HFFc6 (cell line): ENCODE measurements at places on chromosomes 2 and 18. TPM values are rescaled to one million over a fixed set of nuclear protein-coding genes. Genes with fewer than 3 reads are reported as not detected.

GRCh38 chr18:56226025-56226424, 412.4 kb downstream of the TXNL1 start:
- no peak overlapping the region for H3K27ac ChIP-seq
- no peak for DNase-seq
- H3K4me3 ChIP-seq = no peak overlapping the region

- H3K27me3 ChIP-seq = no peaks in the 10 kb centered on the region; the same call in 1 of the 2 replicates
- H3K27ac ChIP-seq = no peak overlapping the region
These were observed 47.1 kb downstream of the HS6ST1 start for GRCh38 chr2:128271597-128271910.

DNA sequence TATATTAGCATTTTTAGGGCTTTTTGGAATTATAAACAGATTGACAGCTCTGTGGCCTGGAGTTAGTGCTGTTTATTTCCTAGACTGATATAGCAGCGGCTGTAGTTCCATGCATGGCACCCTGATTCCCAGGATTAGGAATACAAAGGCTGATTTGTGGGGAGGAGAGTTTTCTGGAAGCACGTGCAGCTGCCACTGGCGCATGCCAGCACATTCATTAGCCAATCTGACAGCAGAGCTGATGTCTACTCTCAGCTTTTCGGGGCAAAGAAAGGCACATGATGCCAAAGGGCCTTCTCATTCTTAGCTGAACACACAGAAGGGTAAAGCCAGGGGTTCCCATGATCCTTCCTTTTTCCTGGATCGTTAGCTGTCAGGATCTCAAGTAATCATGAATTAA, 45.7 kb upstream of the RAPH1 start:
- no peak for DNase-seq
- H3K4me3 ChIP-seq = no peak overlapping the region
- no peak overlapping the region for H3K27ac ChIP-seq
- peaks cover 1% of the 10 kb centered on the region; the same call in 1 of the 2 replicates for H3K27me3 ChIP-seq

- H3K4me1 ChIP-seq = no peaks in the 10 kb centered on the region
- H3K36me3 ChIP-seq = peaks cover 54% of the 10 kb centered on the region
- no peak for DNase-seq
- H3K4me3 ChIP-seq = no peak overlapping the region
- H3K27me3 ChIP-seq = no peaks in the 10 kb centered on the region; the same call in 1 of the 2 replicates
These were observed 33.4 kb downstream of the SLC66A2 start for GRCh38 chr18:79917853-79918614.

DNA sequence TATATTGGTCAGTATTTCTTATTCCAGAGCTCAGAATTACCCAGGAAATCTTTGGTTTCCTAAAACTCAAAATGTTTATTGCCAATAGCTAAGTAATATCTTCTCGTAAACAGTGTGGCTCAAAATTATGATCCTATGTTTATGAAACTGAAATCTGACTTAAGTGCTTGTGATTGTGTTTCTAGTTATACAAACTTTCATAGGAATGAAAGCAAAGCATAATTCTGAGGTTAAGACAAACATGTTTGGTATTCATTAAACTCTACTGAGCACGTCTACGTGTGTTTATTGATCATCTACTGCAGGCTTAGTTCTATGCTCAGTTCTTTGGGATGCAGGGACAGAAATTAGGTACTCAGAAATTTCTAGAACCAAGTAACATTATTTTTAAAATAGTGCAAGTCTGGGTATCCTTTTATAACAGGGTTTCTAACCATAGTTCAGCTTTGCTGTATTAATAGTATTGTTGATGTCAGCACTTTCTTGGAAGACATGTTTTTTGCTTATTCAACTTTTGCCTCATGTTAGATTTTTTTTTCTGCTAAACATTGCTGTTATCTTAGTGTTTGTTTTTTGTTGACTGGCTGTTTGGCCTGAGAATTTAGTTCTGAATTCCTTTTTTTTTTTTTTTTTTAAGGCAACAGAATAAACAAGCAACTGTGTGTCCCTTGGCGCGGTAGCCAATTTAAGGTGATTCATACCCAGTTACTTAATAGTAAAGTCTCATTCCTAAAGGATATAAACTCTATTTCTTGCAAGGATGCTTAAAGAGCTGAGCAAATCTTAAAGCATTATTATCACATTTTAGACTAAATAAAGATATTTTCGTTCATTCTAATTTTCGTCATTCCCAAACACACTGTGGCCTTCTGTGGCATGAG, 31.3 kb downstream of the PTPRM start:
- H3K36me3 ChIP-seq = peaks cover 10% of the 10 kb centered on the region
- DNase-seq = peak; percentile 39
- peaks cover 53% of the 10 kb centered on the region for H3K4me1 ChIP-seq

DNA sequence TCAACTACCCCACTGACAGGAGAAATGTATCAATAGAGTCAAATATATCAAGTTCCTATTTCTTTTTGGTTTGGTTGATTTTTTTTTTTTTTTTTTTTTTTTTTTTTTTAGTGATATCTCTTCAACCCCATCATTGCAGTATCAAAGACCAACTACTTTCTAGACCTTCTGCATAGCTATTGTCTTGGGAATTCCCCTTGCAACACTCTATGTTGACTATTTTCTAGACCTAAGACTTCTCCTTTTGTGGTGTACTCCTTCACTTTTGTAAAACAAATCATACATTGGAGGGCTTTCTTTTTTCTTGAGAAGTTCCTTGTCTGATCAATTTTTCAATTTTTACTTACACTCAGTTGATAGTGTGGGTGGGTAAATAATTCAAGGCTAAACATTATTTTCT, 46.5 kb upstream of the NR4A2 start:
- peaks cover 16% of the 10 kb centered on the region for H3K27me3 ChIP-seq
- H3K27ac ChIP-seq = no peak overlapping the region
- DNase-seq = no peak
- H3K4me1 ChIP-seq = peaks cover 6% of the 10 kb centered on the region; the same call in 1 of the 2 replicates
- H3K36me3 ChIP-seq = no peaks in the 10 kb centered on the region
- H3K4me3 ChIP-seq = no peak overlapping the region

DNA sequence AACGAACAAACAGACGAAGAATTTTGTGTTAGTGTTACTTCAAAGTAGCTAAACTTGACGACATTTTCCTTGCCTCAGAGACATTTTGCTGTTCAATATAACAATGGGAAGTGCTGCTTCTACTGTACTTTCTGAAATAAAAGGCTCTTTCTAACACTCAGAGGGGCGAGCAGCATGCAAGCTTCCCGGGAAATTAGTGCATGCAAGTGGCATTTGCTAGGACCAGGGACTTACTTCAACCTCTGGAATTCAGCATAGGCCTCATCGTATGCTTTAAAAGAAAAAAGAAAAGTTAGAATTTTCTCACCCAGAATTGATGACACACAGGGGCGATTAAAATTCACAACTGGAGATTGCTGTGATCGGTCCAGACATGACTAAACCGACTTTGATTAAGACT, 62.5 kb upstream of the LPIN2 start:
- H3K4me3 ChIP-seq = no peak overlapping the region
- H3K27me3 ChIP-seq = no peaks in the 10 kb centered on the region; the same call in none of the 2 replicates
- H3K4me1 ChIP-seq = peaks cover 8% of the 10 kb centered on the region; the same call in 1 of the 2 replicates
- H3K36me3 ChIP-seq = no peaks in the 10 kb centered on the region

The TTC27 gene
- total RNA-seq = 20.0 to 23.5 TPM (median 21.0 TPM) in 3 replicates

The SERPINB7 gene
- total RNA-seq = 149 and 378 TPM in 2 replicates

The MYL1 gene
- not detected in 3 replicates for total RNA-seq

The HTR2B gene
- 0.09 to 0.13 TPM in 2 of 3 replicates, not detected in the other for total RNA-seq

The SCN1A gene
- not detected in 3 replicates for total RNA-seq
